ENCODE measurements at places on chromosomes 13 and 19.
A peak's percentile ranks its signal among the peaks of the same experiment; 100 is the strongest.

DNA sequence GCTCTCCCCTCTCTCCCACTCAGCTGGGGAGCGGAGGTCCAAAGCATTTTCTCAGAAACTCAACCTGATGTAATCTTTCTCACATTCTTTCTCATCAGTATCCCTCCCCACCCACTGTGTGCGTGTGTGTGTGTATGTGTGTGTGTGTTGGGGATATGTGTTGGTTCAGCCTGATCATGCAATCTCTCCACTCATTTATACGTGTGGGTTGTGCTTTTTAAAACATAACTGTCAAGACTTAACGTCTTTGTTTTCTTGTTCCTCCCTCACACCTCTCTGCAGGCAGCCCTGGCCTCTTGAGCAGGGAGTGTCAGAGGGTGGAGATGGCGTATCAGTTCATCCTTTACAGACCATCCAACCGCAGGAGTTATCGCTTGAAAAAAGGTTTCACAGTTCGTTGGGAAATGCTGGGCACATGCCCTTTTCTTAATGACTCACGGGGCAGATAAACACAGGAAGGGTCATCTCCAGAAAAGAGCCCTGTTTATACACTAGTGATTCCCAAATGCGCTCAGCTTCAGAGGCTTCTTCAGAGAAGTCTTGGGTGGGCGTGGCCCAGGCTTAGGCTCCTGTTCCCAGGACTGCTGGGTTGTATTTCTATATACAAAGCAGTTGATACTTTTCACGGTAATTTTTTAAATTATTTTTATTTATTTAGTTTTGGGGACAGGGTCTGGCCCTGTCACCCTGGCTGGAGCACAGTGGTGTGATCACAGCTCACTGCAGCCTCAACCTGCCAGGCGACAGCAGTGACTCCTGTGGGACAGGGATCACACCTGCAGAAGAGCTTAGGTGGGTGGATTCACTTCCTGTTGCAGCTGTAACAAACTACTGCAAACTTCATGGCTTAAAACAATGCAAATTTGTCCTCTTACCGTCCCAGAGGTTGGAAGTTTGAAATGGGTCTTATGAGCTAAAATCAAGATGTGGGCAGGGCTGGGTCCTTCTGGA is 60.3 kb downstream of the CCDC70 start:
- no peak for DNase-seq

GRCh38 chr13:79966059-79966458 is 374.9 kb downstream of the SPRY2 start:
- no peak for DNase-seq

DNA sequence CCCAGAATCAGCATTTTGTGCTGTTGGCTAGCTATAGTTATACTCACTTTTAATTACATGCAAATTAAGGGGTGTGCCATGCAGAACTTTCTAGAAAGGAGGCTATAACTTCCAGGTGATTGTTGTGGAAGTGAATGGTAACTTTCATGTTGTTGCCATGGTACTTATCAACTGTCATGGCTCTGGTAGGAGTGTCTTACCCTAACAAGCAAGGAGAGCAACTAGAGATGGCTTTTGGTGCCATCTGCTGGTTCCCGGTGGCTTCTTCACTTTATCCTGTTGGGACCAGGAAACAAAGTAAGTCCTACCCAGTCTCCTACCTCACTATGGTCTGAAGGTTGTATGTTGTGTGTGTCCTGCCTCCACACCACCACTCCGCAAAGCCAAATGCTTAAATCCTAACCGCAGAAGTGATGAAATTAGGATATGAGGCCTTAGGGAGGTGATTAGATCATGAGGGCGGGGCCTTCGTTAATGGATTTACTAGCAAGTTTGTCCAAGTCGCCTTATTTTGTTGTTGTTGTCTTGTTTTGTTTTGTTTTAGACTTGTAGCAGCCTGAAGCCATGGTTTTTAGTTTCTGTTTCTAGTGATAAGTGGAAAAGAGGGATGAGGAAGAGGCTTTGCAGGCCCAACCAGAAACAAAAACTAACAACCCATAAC is 22.6 kb downstream of the FBXL12 start:
- peak; percentile 85 for DNase-seq

- DNase-seq, result no peak
These were observed 688 bp downstream of the ZNF225 start for GRCh38 chr19:44113784-44114390.

GRCh38 chr19:52451241-52451640 is 2.1 kb upstream of the ZNF578 start:
- DNase-seq, result no peak

All from breast epithelium (tissue), 4 donors.